ENCODE measurements at places on chromosomes 6 and 20.

GRCh38 chr6:107547451-107547840, 57.5 kb downstream of the SOBP start:
- no peak for DNase-seq

- DNase-seq: no peak
These were observed 155.5 kb downstream of the HACE1 start for GRCh38 chr6:104704191-104704590.

- DNase-seq: no peak
These were observed 7.1 kb downstream of the AMD1 start for GRCh38 chr6:110881546-110882273.

- DNase-seq: no peak
These were observed 121.1 kb downstream of the TRIM27 start for GRCh38 chr6:28802417-28803336.

- DNase-seq: no peak
These were observed 12.5 kb downstream of the WDR27 start for GRCh38 chr6:169689287-169689686.

DNA sequence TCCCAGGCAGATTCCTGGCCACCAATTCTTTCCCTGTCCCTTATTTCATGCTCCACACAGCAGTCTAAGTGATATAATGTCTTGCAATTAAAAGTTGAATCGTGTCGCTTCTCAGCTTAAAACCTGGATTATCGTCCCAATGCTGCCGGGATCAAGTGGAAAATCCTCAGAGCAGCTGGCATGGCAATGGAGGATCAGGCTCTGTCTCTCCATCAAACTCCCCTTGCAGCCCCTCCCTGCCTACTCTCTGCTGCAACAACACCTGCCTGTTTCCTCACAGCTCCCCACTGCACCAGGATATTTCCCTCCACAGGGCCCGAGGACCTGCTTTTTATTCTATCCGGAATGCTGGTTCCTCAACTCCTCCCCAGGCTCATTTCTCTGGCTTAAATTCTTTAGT, 277.1 kb downstream of the SYNE1 start:
- no peak for DNase-seq

- DNase-seq: no peak
These were observed 256.6 kb upstream of the EPHA7 start for GRCh38 chr6:93675856-93676417.

DNA sequence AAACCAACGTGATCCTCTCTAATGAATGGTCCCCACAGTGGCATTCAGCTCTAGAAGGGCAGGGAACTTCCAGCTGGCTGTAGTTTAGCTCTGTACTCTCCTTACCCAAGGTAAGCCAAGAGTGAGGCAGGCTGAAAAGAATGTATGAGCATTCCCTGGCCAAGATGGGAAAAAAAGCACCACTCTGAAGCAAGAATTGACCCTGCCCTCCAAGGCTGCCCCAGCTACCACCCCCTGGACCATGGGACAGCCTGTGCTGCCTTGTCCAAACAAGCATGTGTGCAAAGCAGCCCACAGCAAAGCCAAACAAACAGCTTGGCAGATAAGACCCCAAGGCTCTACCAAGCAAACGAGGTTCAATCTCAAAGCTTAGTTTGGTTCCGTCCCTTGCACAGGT, 73.9 kb downstream of the GFOD1 start:
- DNase-seq: no peak

- DNase-seq: no peak
These were observed 51.0 kb upstream of the PMEPA1 start for GRCh38 chr20:57760698-57761412.

GRCh38 chr20:39398656-39399055, 436.5 kb downstream of the DHX35 start:
- no peak for DNase-seq

DNA sequence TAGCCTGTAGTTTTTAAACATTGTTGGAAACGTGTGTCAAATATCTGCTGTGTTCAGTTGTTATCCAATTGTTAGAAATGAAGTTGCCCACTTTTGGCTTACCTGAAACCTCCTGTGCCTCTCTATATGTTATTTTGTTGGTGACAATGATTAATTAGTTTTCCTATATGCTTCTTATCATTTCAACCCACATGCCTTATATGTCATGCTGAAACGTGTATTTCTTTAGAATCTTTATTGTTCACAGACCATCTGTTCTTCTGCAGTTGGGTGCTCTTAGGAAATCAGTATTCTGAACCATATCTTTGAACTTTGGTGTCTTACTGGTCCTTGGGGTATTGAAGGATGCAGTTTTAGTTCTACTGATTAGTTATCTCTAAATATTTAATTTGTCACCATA, 91.2 kb upstream of the SCGN start:
- no peak for DNase-seq

- peak; percentile 86 for DNase-seq
These were observed 54.1 kb downstream of the FGD2 start for GRCh38 chr6:37059344-37060194.

DNA sequence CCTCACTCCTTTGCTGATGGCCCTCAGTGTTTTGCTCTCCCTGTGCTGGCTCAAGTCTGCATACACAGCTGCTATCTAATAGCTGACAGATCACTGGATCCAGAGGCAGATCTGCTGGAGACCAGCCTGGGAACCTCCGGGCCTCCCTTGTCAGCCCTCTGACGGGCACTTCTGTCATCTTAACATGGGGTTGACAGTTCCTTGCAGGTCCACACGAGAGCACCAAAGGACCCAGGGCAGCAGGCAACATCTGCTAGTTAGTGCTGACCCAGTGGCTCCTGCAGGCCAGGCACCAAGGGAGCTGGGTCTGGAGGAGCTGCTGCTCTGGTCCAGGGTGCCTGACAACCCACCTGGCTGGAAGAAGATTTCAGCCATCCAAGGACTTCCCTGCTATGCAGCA, 208.1 kb downstream of the UST start:
- no peak for DNase-seq

DNA sequence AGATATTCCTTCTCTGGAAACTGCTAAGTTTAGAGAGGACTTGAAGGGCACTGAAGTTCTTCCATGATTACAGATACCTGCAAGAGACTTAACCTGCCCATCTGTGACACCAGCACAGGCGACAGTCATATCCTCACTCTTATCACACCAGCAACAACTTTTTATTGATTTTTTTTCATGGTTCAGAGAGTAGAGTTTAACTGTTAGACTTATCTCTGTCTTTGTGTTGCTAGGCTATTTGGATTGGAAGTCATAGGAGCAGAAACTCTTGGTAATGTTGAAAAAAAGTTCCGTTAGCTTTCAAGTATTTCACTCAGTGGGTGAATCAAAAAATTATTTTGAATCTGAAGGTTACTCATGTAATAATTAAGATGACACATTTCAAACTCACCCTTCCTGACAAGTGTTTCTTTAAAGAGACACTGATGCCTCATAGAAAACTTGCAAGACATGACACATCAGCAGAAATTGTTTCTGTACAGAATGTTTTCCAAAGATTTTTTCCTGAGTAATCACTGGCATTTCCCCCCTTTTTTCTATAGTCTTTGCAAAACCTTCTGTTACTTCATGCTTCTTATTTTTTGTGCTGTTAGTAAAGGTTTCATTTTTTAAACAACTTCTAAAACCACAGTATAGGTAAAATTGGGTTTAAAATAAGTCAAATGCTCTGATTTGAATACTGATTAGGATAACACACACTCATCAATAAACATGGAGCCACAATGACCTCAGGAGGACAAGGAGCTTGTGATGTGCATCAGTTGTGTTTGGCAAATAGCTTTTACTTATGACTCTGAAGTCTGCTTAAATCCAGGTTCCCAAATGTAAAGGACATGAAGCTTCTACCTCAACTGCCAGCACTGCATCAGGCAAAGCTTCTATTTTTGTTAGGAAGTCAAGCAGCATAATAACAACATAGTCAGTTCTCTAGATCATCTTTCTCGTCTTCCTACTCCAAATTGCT, 252.9 kb upstream of the MAN1A1 start:
- no peak for DNase-seq

GRCh38 chr20:51680067-51680749, 88.0 kb downstream of the ATP9A start:
- DNase-seq: no peak

DNA sequence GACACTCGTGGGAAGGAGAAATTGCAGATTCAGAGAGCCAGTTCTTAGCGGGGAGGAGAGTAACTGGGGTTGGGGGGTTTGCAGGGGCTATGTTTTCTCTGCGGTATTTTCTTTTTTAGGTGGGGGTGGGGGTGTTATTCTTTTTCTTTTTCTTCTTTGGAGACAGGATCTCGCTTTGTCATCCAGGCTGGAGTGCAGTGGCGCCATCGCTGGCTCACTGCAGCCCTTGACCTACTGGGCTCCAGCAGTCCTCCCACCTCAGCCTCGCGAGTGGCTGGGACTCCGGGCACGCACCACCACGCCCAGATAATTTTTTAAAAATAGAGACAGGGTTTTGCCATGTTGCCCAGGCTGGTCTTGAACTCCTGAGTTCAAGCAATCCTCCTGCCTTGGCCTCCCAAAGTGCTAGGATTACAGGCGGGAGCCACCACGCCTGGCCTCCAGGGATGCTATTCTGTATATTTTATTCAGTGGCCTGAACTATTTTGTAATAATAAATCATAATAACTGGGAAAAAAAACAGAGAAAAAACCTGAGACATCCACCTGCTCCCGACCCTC, 57.3 kb downstream of the UBE2V1 start:
- DNase-seq: no peak

- DNase-seq: no peak
These were observed 32.3 kb downstream of the CNKSR3 start for GRCh38 chr6:154478021-154478700.

DNA sequence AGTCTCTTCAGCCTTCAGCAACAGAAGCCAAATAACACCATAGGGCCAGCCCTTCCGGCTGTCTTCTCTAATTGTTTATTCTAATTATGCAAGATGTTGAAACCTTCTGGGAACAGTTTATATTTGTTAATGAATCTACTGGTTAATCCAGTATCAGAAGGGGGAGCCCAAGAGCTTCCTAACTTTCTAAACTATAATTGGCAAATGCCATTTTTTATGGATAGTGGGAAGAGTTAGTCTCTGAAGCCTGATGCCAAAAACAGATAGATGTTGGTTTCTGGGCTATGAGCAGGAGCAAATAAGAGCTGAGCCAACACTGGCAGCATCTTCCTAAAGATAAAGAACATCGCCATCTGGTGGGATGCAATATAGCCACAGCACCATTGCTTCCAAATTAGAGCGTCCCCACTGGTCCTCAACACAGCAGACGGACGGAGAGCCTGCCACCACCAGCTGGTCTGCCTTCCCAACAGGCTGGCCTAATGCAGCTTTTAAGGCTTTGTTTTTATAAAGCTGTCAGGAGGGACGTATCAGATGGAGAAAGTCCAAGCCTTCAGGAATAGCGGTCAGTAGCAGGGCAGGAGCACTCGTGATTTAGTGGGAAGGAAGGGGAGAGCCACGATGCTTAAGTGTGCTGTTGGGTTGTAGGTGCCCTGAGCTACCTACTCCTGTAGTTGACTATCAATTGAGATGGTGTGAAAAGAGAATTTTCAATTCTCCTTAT, 118.8 kb downstream of the RALGAPA2 start:
- DNase-seq: peak; percentile 35

DNA sequence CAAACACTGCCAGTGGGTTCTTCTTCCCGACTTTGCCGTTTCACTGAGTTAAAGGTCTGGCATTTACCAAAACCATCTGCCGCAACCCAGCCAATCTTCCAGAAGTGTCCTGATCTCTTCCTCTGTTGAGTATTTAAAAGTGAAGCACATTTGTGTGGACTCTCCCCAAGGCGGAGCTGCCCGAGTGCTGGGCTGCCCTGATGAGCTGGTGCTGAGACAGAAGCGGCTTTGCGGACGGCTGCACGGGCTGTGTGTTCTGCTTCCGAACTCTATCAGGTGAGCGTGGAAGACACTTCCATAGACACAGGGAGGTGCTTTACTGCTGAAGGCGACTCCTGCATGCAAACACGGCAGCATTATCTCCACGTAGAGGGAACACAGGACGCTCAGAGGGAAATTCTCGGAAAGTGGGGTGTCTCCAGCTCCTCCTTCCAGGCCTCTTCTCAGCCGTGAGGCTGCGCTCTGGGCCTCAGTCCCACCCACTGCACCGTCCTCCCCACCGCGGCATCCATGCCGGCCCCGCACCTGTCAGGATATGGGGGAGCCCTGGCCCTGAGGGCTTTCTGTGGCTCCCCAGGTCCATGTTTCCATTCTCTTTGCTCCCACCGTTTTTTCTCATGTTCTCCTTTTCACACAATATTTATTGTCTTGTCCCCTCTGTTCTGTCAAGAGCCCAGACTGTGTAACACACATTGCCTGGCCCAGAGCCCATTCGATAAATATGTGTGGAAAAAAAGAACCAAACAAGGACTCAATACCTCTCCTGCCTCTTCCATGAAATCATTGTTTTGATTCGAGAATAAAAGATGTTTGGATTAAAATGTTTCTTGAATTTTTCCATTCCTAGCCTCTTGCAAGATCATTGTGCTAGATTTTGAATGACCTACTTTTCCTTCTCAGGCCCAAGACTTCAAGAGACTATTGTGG, 205.1 kb downstream of the DLL1 start:
- peak; percentile 8 for DNase-seq

GRCh38 chr6:136647363-136647852, 97.2 kb upstream of the MAP7 start:
- DNase-seq: no peak

DNA sequence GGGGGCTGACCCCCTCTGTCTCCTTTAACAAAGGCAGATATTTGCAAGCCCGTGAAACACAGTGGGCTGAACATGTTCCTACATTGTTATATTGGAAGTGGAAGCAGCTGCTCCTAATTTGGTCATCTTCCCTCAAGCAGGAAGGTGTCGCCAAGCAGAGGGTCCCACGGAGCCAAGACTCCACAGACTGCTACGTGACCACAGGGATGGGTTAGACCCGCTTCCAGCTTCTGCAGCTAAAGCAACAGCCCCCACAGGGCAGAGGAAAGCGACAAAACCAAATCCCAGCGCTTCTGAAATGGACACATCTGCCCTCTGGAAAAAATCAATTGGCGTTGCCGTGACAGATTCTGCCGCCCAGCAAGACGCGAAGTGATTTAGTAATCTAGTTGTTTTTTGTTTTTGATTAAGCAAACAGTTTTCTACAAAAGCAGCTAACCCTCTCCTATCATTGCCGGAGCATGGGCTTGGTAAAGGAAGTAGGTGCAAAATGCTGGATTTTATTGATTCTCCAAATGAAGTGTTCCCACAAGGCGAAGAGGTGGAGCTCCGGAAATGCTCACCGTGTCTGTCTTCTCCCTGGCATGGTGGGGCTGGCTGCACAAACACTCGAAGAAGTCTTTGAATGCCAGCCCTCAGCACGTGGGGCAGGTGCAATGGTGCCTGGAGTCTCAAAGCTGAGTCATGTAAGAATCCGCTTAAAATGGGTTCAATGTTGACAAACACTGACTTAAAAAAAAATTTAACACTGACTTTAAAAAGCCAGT, 79.4 kb upstream of the FRMD1 start:
- no peak for DNase-seq

Data from posterior cingulate gyrus (tissue), 11 donors.